ENCODE measurements at places on chromosomes 7 and 10.

GRCh38 chr7:24705461-24705954, 51.8 kb downstream of the GSDME start:
- ATAC-seq: peak; percentile 52

DNA sequence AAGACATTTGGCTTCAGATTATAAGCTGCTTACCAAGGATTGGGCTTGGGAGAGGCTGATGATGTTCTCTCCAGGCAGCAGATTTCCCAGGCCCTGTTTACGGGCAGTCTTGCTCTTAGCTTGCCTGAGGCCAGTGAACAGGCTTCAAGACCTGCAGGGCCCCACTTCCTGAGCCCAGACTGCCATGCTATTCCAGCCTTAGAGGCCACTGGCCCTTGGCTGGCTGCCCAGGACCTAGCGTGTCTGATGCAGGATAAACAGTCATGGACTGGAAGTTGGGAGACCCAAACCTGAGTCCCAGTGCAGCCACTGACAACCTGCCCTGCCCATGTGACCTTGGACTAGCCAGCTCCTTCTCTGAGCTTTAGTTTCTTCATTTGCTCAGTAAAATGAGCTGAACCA, 2.9 kb downstream of the PRXL2A start:
- no peak for ATAC-seq

DNA sequence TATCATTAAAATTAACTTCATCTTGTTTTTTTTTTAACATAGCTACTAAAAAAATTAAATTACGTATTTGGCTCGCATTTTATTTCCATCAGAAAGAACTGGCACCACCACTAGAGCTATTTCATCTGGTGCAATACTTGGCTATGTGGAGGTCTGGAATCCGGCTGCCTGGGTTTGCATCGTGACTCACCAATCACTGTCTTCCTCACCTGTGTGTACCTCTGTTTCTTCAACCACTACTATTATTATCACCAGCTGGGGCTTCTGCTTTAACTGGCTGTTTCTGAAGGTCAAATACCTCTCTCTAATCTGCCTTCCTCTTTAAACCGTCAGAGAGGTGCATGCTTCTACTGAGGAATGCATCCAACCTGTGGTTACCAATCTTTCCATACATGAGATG, 6.5 kb downstream of the WDR91 start:
- ATAC-seq: no peak

DNA sequence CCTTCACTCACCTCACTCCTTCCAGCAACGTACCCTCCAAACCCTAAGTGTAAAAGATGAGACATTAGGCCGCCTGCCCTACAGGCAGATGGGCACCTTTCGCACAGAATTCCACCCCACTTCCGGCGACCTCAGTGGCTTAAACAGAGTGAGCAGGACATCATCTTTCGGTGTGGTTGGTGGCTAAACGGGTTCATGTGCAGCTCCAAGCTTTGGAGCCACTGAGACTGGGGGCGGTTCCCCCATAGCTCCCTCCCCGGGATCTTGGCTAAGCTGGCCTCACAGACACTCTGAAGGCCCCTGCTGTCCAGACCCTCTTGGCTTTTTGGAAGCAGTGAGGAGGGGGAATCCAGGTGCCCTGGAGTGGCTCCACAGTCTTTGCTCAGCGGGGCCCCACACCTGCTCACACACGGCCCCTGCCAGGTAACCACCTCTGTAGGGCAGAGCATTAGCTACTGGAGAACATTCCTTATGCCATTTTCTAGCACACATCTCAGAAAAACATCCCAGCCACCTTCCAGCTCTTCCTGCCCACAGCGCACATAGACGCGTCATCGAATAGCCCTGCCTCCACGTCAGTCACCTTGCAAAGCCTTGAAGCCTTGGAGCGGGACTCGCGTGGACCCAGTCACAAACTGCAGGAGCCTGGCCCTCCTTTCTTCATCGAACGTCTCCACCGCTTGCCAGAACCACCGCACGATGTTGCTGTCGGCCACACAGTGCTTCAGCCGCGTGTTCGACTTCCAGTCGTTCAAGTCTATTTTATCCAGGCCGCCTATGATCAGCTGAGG, 108.8 kb downstream of the SMURF1 start:
- no peak for ATAC-seq

- no peak for ATAC-seq
These were observed 74.3 kb downstream of the ANKRD7 start for GRCh38 chr7:118298771-118299170.

DNA sequence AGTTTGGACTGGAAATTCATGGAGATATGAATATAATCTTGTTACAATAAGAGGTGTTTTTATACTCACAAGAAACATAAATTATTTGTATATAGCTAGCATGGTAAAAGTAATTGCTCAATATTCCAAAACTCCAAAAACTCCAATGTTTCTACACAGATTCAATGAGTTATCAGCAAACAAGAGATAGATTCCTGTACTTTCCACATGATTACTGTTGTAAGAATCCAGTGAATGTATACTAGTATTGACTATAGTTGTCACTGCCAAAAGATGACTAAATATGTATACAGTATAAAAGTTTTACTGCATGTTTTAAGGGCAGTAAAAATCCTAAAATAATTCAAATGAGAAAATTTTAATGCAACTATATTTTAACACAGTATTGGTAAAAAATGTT, 10.7 kb downstream of the ATOH7 start:
- no peak for ATAC-seq

DNA sequence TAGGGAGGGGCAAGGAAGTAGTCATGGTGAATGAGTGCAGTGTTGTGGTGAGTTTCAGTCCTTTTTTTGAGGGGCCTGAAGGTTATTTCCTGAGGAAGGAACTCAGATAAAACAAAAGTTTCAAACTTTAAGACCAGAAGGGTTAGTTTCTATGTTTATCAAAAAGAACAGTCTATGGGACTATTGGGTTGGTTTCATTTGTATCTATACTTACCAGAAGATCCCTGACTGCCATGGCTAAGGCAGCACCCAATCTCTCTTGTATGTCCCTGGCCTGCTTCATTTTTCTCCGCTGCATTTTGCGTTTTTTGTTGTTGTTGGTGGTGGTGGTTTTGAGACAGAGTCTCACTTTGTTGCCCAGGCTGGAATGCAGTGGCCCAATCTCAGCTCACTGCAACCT, 19.3 kb upstream of the GAD2 start:
- ATAC-seq: no peak

- ATAC-seq: no peak
These were observed 26.9 kb upstream of the TRIM56 start for GRCh38 chr7:101058355-101058754.

- ATAC-seq: no peak
These were observed 16.0 kb downstream of the MXI1 start for GRCh38 chr10:110223298-110223925.

DNA sequence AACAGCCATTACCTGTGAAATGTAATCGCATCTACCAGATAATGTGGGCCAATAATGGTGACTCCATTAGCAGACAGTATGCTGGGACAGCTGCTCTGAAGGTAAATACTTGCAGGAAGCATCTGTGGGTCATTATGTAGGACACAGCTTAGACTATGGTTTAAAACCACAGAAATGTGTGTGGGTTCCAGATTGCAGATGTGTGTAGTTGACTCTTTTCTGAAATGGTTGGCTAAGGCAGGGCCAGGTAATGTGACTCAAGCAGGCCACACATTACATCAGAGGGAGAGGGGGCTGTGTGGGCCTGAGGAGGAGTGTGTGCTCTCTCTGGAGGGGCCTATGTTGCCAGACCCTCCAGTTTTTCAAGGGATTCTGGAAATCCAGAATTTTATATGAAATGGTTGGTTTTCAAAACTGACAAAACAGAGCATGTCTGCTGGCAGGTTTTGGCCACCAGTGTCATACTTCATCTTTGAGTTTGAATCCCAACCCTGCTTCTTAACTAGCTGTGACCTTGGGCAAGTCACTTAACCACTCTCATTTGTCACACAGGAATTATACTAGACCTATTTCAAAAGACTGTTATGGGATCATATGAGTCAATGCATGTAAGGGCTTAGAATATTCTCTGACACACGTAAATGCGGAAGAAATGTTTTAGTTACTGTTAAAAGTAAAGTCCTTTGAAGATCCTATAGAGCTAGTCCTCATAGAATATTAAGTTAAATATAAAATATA, 64.5 kb downstream of the MCMBP start:
- no peak for ATAC-seq

- no peak for ATAC-seq
These were observed 107.7 kb upstream of the EEPD1 start for GRCh38 chr7:36045326-36045725.

DNA sequence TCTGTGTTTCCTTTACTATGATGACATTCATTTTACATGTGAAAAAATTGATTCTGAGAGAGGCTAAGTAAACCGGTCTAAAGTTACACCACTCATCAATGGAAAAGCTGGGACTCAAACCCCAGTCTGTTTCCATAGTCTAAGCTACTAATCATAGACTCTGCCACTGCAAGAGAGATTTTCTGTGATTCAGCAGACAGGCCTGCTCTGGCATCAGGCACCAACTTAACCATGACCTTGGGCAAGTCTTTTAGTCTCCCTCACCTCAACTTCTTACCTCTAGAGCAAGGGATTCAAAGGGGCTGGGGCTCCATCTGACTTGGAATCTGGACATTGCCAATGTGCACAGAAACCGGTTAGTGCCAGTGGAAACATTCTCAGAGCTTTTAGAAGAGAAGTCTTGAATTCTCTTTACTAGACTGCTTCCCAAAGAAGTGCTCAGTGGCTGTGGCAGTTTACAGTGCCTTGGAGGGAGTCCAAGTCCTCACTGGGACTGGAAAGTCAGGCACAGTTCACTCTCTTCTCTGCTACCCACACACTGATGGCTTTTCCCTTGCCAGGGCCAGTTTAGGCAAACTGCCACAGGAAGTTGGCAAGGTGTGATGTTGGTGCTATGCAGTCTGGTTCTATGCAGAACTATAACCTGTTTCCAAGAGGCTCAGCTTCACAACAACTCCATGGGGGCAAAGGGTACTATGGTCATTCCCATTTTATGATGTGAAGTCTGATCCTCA, 4.5 kb upstream of the BLNK start:
- ATAC-seq: no peak

DNA sequence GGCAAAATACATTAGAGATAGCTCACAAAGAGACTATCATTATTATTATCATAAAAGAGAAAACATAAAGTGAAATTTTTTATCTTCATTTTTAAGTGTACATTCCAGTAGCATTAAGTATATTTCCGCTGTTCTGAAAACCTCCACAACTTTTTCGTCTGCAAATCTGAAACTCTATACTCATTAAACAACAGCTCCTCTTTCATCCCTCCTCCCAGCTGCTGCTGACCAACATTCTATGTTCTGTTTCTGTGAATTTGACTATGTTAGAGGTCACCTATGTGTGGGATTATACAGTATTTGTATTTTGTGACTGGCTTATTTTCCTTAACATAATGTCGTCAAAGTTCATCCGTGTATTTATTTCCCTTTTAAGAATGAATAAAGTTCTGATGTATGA, 429.3 kb upstream of the TPK1 start:
- ATAC-seq: no peak

DNA sequence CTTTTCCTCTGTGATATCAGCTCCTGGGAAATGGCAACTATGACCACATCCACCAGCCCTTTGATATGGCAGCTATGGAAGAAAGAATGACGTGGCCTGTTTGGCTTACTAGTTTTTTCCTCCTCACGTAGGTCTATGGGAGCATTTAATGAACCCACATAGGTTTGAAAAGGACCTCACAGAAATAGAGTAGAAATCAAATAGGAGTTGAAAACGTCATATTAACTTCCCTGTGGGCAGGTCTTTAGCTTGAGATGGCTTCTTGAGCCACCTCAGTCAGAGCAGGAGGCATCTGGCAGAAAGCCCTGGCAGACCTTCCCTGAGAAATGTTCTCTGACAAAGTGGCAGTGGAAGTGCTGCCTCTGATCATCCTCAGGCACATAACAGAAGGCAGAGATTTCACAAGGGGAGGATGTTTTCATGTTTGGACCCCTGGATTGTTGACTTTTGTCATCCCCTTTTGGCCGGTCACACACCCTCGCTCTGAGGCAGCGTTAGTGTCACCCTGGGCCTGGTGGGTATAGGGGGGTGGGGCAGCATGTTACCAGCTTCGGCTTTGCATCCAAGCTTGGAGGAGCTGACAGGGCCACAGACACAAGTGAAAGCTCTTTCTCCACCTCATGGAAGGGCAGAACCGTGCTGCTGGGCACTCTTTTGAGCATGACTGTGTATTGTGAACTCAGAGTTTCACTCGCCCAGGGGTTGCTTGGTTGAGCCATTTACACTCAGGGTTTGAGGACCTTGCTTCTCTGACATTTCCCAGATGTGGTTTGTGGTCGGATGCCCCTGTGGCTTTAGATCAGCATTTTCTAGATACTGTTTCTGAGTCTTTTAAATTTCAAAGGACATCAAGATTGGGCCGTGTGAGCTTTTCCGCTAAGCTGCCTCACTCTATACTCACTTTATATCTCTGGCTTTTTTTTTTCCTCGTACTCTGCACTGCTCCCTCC, 184.2 kb downstream of the STK31 start:
- no peak for ATAC-seq

GRCh38 chr10:86960863-86961434, 2.5 kb downstream of the SNCG start:
- no peak for ATAC-seq

DNA sequence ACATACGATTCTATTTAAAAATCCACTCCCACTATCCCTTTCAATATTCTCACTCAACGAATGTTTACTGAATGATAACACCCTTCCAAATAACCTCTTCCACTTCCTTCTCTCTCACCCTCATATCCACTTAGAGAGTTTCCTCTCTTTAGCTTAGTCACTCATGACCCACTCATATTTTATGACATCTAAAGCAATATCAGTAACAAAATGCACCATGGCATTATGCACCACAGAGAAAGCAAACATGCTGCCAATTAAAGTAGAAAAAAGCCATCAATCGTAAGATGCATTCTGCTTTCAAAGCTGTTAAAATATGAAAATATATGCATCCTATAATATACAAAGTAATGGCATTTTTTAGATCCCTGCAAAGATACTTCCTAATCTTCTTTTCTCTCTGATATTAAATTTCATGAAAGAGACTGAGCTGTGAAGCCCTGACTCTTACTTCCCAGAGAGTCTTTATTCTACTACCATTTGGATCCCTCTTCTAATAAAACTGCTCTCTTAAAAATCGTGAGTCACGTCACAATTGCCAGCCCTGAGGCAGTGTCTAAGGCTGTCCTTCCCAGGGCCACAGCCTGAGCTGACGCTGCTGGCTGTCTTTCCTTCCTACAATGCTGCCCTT, 283.0 kb upstream of the KLF6 start:
- ATAC-seq: peak; percentile 5

- ATAC-seq: no peak
These were observed 4.4 kb downstream of the RBM33 start for GRCh38 chr7:155648752-155649339.

- no peak for ATAC-seq
These were observed 64.0 kb downstream of the PRR15 start for GRCh38 chr7:29627631-29628030.

DNA sequence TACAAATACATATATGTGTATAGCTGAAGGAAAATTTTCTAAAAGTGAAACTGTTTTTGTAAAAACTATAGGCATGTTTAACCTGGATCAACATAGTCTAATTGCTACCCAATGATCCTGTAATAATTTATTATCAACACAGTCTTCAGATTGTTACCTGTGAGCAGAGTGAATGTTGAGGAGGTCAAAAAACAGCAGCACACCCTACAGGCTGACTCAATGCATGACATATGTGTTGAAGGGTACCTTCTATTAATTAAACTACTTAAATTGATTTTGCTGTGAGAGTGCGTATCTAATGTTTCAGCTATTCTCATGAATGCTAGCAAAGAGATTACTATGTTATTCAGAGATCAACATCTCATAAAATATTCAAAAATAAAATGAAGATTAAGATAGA, 411.4 kb downstream of the TNS3 start:
- no peak for ATAC-seq

Data from stimulated activated memory B cell treated with anti-CD40 and anti-IgM and Interleukin-4, amounts not matched to agents 10 μg/mL and 1 μg/mL and 100 μg/mL, for 72 hours (primary cell).